ENCODE measurements at places on chromosomes 6 and 20.

- no peak for DNase-seq
Measured at GRCh38 chr6:56033401-56033800, 158.0 kb upstream of the BMP5 start.

DNA sequence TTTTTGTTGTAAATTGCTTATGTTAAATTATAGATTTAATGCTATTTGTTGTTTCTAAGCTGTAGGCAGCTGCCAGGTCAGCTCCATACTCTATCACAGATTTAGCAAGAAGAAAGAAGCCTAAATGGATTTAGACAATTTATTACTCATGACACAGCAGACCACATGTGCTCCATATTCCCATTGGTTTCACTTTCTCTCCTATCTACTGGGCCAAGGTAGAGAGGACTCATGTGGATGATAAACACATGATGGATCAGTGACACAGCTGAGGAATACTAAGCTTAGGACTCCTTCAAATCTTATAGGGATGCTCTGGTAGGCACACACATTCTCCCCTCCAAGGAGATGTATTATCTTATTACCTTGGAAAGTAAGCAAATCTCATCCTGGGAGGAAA, 553.0 kb upstream of the ADGRB3 start:
- no peak for DNase-seq

DNA sequence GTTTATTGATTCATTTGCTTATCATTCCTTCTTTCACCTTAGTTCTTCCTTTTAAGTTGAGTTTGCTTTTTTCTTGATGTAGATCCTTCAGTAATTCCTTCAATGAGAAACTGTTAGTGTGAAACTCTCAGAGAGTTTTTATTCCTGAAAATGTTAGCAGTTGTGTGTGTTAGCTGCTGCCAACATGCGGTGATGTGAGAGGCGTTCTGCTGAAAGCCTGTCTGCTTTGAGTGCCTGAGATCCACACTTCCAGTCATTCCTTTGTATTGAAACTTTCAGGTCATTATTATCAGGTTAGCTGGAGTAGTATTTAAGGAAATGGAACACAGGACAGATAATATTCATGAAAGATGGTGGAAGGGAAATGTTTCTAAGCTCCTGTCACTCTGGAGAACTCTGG, 70.0 kb upstream of the SUPT3H start:
- DNase-seq, result no peak

- no peak for DNase-seq
Measured at GRCh38 chr20:61922411-61922810, 143.3 kb downstream of the TAF4 start.

GRCh38 chr6:44201638-44202303, 15.0 kb upstream of the MYMX start:
- no peak for DNase-seq

DNA sequence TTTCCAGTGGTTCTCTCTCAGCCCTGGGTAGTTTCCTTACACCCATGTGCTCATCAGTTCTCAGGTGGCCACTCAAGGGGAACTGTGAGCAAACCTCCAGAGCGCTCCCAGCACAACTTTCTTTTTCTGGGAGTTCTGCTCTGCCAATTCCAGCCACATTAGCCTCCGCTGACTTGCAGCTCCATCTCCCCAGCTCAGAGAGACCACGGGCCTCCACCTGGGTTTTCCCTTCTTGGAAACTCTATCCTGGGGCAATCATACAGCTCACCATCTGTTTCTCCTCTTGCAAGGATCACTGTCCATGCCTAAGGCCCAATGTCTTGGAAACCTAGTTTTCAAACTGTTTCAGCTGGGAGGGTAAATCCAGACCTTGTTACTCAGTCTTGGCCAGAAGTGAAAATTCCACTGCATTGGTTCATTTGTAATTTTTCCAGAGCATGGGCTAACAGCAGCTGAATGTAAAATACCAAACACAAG, 129.9 kb downstream of the EYA2 start:
- DNase-seq, result no peak

GRCh38 chr20:22394583-22394982, 189.8 kb downstream of the FOXA2 start:
- DNase-seq, result no peak

- no peak for DNase-seq
Measured at GRCh38 chr6:73073238-73073637, 152.1 kb downstream of the KHDC1L start.

- DNase-seq, result no peak
Measured at GRCh38 chr6:33488339-33488738, 34.0 kb downstream of the ZBTB9 start.

DNA sequence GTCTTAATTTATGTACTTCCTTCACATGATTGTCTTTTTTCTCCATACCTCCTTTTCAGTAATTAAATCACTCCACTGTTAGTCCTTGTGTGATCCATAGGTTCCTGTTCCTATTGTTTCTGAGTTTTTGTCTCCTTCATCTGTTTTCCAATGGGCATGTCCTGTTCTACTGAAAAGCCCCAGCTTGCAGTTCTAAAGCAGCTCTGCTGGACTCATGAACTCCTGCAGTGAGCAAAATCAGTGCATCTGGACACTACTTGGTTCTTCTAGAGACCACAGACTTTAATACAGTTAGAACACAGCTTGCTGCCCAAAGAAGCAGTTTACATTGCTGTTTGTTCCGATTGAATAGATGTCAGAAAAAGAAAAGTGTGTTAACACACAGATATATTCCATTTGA, 593.3 kb upstream of the HS3ST5 start:
- no peak for DNase-seq

GRCh38 chr6:1110164-1110563, 201.7 kb upstream of the FOXQ1 start:
- no peak for DNase-seq

- no peak for DNase-seq
Measured at GRCh38 chr6:70852667-70853246, 104.1 kb downstream of the B3GAT2 start.

GRCh38 chr20:44643596-44644229, 7.8 kb downstream of the ADA start:
- peak; percentile 77 for DNase-seq

DNA sequence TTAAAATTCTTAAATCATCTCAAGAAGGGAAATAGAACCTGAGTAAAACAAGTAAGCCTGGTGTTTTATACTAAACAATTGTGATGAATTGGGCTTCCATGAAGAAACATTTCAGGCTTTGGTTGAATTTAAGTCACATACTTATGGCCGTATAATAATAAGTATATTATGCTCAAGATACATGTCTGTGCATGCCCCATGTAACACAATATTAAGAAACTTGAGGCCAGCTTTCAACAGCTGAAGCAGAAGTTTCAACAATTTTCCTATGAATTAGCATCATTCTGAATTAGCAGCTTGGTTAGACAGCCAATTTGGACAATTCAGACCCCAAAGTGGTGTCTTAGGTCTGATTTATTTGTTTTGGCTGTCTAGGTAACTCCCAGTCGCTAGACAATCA, 243.7 kb downstream of the MYLK4 start:
- no peak for DNase-seq

DNA sequence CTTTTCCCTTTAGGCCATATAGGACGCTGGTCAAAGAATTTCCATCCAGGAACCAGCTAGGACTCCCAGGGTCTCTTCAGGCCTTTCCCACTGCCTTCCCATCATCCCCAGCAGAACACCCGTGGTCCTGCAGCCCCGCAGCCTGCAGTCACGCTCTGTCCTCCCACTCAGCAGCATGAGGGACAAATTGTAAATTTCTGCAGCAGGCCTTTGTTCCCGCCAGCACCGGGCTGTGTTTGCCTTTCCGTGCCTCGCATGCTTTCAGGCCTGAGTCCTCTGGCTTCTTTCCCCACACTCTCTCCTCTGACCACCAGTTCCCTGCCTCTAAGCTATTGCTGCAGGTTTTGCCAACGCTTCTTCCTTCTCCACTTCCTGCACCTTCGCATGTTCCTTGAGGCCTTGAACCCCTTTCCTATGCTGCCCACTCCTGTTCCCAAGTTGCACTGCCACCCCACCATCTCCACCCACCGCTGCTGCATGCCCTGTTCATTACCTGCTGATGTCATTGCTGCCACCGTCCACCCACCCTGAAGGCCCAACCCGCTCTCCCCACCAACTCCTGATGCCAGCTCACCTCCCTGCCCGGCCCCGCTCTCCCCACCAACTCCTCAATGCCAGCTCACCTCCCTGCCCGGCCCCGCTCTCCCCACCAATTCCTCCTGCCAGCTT, 49.8 kb downstream of the RNASET2 start:
- DNase-seq, result no peak

DNA sequence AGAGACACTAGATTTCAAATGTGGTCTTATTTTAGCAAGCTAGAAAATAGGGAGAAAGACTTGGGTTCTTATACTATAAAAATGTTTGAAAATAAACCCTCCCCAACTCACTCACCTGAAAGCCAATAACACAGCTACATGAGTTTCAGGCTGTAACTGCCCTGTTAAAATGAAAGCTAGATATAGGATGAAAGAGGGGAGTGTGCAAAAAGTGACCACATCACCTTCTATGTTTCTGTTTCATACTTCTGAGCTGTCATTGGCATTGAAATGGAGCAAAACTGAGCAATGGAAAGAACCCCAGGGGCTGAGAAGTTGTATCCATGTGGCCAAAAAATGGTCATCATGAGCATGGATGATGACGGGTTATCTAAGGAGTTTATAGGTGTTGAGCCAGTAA, 148.1 kb upstream of the TENT5A start:
- DNase-seq, result no peak

DNA sequence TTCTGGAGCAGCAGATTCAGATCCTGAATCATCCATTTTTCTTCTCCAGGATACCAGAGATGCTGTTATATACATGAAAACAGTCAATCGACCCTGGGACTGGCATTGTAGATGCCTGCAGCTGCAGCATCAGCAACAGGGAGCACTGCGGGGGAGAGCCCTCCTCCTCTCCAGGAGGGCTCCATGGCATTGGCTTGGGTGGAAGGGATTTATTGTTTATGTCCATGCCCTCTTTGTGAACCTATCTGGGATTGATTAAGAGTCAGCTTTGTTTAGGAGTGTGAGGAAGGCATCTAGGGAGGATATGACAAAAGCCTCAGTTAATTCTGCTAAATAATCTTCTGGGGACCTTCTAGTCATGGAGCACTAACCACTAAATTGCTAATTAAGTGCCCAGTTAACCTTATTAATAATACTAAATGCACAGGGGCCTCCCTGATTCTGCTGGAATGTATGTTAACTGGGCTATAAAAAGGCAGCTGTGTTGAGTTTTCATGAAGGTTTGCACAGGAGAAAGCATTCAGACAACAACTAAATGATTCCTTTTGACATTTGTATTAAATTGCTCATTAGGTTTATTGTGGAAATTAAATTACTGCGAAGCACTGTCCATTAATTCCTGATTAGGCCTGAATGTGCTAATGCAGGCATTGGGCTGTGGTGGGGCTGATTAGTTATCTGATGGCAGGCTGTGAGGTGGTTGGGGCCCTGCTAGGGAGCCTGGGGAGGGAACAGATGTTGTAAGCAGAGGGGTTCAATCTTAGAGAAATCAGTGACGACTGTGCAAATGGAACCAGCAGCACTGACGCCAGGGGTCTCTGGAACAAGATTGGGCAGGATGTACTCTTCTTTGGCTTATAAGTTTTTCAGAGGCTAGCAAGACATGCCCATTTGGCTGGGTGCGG, 57.6 kb downstream of the IMPG1 start:
- no peak for DNase-seq
